ENCODE measurements at places on chromosomes 5 and 9.

GRCh38 chr5:123157791-123158581 lies 68.9 kb downstream of the PRDM6 start:
- no peak for DNase-seq

DNA sequence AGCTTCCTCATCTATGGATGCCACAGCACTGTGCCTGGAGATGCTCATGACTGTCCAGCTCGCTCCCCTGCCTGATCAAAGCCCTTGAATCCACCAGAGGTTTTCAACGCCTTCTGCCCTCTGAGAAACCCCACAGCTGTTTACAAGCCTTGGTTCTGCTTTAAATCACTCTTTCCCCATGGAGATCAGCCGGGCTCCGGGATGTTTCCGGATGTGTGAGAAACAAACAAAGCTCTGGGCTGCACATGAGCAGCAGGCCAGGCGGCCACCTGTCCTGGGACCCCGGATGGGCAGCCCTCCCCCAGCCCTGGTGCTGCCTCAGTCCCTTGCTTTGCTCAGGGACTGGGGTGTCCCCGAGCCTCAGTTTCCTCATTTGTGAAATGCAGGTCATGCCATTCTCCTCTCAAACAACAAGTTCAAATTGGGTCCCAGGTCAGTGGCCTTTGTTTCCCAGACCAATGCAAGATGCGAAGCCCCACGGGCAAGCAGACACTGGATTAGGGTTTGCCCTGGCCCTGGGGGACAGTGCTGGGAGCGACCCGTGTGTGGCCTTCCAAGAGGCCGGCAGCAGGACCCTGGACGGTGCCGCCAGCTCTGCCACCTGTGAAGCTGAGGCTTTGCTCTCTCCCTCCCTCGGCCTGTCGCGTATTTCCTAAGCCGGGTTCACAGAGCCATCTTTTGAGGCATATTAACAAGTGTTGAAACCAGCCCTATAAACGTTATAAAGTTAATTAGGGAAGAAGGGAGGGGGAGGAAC lies 42.4 kb upstream of the PHYKPL start:
- no peak for DNase-seq

DNA sequence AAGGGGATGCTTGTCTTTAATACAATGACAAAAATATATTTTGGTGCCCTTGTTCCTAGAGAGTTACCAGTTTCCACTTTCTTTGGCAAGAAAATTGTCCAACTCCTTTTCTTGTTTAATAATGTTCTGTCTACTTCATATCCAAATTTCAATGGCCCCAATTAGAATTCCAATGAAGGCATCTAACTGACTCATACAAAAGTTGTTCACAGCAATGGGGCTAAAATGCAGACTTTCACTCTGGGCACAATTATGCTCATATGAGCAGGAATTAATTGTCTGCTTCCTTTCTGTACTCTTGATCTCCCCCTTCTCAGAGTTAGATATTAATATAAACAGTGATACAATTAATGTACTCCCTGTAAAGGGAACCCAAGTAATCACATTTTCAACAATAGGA lies 42.1 kb upstream of the ZNF622 start:
- no peak for DNase-seq

DNA sequence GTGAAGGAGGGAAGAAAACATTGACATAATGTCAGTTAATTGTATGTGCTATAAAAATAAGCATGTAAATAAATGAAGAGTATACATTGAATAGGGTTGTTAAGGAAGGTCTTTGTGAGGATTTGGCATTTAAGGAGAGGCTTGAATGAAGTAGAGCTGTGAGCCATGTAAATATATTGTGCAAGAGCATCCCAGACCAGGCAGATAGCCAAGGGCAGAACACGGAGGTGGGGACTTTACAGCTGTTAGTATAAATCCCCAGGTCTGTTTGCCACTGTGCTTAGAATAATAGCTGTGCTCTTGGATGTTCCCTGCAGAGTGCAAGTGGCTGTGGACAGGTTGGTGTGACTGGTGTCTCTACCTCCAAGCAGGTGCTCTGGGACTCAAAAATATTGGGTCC lies 211.7 kb downstream of the LRRC70 start:
- no peak for DNase-seq

DNA sequence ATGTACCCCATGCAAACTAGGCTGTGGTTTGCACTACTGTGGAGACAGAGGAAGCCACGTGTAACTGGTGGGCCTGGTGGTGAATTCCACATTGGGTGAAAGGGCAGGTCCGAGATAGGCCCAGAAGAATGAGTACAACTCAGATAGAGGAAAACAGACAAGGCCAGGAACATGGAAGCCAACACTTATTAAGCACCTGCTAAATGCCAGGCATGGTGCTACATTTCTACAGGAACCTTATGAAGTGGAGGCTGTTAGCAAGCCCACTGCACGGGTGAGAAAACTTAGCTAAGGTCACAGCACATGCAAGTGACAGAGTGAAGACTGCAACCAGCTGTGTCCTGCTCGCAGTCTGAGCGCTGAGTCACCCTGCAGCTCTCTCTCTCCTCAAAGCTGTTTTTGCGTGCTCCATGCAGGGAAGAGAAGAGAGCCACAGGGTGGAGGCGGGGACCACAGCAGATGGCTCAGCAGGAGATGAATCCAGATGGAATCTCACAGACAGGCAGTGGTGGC lies 65.5 kb upstream of the SPTLC1 start:
- no peak for DNase-seq

GRCh38 chr9:96169484-96169883 lies 132.5 kb downstream of the HSD17B3 start:
- no peak for DNase-seq

DNA sequence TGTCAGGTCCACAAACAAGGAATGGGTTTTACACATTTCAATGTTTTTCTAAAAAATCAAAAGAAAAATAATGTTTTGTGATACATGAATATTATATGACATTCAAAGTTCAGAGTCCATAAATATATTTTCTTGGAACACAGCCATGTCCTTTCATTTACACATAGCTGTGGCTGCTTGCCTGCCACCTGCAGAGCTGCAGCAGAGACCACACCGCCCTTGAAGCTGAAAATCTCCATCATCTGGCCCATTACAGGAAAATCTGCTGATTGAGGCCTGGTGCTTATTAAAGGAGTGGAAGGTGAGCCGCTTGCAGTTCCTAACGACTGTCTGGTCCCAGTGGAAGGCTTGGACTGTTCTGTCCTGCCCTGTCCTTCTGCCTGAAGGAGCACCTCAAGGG lies 232.6 kb upstream of the ADAMTS16 start:
- DNase-seq, result no peak

DNA sequence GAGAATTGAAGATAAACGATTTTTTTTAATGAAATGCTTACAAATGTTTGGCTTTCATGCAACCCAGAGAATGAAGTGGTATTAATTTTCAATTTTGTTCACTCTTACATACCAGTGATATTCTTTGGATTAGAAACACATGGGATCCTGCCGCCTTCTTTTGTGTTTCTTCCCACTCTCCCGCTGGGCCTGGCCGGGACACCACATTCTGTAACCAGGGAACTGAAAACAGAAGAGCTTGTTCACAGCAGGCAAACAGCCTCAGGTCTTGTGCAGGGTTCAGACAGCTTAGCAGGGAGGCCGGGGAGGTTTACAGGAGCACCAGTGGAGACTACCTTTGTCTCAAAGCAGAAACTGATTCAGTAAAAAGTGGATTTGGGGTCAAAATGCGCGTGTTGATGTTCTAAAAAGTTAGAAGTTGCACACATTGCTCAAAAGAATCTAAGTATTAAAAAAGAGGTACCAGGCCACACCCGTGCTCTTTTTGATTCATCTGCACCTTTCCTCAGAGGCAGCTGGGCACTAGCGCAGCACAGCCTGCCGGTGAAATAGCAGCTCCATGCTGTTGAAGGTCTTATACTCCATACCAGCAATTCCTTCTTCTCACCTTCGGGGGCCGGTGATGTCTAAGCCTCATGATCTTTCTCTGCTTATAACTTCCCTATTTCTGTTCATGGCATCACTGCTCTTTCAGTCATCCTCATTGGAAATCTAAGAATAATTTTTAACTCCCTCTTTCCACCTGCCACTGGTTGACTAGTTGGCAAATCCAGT lies 67.1 kb downstream of the GRAMD2B start:
- no peak for DNase-seq

- DNase-seq, result no peak
Observed at GRCh38 chr5:53994148-53994547, 316.2 kb downstream of the ARL15 start.

- no peak for DNase-seq
Observed at GRCh38 chr9:123399803-123400378, 43.9 kb downstream of the CRB2 start.

DNA sequence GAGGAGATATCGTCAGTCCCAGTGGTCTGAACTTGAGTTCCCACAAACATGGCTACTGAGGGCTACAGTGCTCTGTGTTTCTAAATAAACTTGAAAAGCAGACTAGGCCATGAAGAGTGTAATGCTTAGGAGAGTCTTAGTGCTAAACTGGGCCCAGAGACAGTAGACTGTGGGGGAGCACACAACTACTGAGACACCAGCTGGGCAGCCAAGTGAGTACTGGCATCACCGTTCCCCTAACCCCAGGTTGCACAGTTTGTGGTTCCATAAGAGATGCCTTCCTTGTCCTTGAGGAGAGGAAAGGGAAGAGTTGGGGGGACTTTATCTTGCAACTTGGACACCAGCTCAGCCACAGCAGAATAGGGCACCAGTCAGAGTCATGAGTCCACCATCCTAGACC lies 172.1 kb upstream of the DMRTA1 start:
- no peak for DNase-seq

DNA sequence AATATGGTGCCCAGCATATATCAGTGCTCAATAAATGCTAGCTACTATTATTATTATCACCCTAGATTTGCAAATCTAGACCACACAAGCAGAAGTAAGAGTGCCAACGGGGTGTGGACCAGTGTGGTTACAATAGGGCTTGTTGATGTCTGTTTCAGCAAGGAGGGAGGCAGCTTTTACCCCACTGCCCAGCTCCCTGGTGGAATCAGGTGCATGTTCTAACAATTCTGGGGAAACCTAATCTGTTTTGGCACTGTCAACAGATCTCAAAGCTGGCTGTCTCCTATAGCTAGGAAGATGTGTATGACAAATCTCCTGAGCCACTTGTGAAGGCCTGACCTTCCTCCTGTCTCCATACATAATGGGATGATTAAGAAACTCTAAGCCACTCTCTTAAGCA lies 5.7 kb downstream of the TGFBI start:
- no peak for DNase-seq

DNA sequence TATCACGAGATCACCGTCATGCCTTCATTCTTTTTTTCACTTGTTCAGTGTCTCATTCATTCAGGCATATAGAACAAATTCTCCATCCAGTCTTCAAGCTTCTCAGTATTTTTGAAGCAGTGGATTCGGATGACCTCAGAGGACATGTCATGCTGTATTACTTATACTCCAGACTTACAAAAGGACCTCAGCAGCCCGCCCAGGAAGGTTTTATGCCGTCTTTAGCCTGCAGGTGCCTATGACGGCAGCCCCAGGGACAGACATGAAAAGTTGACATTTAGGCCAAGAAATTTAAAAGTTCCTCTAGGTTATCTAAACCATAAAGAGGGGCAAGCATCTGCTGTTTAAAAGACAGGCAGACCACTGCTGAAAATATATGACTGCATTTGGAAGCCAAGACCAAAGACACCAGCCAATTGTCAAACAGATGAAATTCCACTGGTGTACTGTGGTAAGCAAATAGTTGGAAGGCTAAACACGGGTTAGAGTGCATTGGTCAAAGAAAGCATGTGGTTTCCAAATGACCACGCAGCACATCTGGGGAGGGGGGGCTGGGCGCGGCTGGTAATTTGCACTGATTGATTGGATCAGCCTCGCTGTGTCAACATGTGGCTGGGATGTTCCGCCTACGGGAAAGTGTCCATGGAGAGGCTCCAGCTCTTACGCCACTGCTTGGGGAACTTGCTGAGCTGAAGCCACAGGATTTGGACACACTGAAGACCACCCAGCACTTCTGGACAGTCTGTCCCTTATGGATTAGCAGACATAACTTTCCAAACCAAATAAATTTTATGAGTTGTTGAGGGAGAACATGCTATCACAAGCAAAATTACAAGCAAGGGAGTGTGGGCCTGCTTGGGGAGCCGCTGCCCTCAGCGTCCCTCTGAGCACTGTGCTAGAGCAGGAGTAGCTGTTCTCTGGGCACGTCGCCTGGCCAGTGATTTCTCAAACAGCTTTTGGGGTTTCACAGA lies 173.6 kb downstream of the FANCC start:
- no peak for DNase-seq

GRCh38 chr5:115100319-115100955 lies 69.3 kb downstream of the TRIM36 start:
- DNase-seq, result no peak

DNA sequence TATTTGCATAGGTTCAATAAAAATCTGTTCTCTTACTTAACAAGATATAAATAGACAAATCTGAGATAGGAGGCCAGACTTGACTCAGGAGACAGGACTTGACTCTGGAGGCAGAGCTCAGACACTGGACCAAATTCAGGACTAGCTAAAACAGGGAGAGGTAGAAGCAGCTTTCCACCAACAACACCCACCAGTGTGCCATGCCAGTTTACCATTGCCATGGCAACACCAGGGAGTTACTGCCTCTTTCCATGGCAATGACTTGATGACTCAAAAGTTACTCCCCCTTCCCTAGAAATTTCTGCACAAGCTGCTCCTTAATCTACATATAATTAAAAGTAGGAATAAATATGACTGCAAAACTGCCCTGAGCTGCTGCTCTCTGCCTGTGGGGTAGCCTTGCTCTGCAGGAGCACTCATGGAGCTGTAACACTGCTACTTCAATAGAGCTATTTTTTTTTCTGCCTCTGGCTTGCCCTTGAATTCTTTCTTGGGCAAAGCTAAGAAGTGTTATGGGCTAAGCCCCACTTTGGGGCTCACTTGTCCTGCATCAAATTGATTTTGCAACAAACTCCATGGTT lies 473.0 kb downstream of the PLK2 start:
- no peak for DNase-seq

GRCh38 chr9:97387936-97388684 lies 23.8 kb upstream of the TDRD7 start:
- no peak for DNase-seq

DNA sequence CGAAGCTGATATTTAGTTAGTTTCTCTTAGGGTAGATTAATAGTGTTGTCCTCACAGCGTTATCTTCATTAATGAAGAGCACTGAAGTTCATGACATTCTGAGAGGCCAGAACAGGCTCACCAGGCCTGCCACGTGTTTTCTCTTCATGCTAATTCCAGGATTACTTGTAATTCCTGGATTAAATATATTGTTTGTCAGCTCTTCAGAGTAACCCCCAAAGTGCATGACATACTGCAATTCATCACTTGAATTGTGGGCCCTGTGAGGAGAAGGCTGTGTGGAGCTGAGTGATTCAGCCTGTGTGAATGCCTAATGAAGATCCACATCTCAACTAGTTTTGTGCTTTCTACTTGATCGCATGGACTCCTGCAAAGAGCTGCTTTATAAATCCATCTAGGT lies 401.0 kb upstream of the ADAMTSL1 start:
- no peak for DNase-seq

- no peak for DNase-seq
Observed at GRCh38 chr9:94864862-94865509, 138.5 kb downstream of the AOPEP start.

DNA sequence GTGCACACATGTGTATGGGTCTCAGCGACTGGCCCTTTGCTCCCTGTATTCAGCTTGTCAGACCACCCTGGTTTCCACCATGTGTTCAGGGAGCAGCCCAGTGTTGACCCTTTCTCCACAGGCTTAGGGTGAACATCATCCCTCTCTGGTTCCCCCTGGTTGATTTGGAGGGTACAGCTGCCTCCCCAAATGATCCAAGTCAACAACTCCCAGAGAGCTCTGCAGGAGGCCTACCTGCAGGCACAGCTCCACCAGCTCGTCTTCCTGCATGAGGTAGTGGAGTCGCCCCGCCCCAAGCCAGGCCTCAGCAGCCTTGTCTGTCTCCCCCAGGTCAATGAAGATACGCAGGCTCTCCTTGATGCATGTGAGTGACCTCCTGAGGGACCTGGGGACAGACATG lies 50.5 kb downstream of the SH3TC2 start:
- DNase-seq, result no peak

- DNase-seq, result no peak
Observed at GRCh38 chr9:89347651-89348050, 29.4 kb downstream of the SECISBP2 start.

All from CD8-positive, alpha-beta memory T cell (primary cell).